ENCODE measurements at places on chromosomes 12 and 14.

DNA sequence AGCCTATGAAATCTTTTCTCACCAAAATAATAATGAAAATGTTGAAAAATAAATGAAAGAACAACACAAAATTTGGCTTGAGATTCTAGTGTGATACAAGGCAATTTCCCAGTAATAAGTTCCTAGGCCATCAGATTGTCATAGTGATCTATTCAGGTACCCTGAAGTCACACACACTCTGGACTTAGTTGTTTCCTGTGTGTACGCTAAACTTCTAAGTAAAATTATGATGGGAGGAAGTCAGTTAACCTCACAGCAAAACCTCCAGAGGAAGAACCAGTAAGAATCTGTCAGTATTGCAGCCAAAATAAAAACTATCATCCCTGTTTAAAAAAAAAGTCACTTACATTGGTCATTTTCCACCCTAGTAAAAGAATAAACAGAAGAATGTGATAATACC is 81.9 kb downstream of the DBX2 start:
- no peak for DNase-seq

GRCh38 chr12:89038831-89039512 is 313.3 kb downstream of the DUSP6 start:
- no peak for DNase-seq

DNA sequence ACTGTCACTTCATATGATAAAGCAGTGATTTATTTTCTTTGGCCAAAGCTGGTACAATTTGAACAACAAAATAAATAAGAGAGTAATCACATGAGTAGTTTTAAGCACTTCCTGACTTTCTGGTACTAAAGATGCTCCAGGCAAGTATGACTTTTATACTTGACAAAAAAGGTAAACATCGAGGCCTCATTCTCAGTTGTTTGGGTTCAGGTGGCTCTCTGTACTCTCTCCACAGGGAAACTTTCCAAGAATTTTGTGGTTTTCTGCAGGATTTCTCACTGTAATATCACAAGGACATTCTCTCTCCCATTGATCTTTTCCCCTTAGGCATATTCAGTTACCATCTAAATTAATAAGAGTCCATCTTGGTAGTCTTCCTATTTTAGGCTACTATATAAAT is 26.6 kb upstream of the KCNC2 start:
- no peak for DNase-seq

DNA sequence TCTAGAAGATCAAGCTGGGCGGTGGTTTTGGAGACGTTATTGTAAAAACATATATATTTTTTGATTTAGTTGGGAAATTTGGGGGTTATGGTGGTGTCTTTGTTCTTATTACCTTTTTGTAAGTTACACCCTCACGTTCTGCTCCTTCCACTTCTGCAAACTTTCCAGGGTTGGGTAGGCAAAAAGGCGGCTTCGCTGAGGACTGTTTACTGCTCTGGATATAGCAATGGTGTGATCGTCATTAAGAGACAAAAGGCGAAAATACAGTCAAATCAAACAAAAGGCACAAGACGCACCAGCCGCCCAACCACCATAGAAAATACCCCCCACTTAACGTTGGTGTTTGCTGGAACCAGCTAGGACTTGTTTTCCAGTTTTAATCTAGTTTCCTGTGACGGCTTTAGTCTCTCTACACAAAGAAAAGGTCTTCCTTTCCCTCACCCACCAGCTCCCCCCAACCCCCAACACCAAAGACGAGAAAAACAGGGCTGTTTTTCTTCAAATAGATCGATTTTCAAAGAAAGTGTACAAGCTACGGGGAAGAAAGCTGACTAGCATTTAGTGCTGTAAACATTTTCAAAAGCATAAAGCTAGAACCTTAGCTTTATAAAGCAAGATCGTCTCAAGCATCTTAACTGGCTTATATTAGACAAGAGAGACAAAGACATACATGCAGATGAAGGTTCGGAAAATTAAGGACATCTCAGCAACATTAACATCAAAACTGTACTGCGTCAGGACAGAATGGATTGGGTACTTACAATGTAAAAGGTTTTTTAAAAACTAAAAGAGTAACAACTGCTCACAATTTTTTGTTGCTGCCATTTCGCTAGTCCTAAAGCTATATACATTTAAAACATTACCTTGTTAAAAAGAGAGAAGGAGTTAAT is 2.0 kb upstream of the SETD1B start:
- DNase-seq, result no peak

- DNase-seq, result no peak
These were observed 81.5 kb downstream of the BHLHE41 start for GRCh38 chr12:26043135-26044006.

DNA sequence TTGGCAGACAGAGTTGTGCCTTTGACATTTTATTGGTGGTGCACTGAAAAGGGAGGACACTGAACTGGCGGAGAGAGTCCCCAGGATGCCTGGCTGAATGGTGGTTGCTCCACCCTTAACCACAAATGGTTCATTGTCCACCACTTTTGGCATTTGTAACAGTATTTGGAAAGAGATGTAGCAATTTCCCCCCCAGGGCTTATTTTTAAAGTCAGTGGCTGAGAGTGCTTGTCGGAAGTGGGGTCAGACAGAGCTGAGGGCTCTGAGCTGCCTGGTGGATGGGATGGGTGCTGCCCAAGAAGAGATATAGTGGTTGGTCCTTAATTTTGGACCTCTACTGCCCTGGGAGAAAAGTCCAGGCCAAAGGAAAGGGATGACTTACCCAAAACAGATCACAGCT is 31.5 kb upstream of the FGF6 start:
- DNase-seq, result no peak

- no peak for DNase-seq
These were observed 132.6 kb downstream of the NTS start for GRCh38 chr12:86006727-86007126.

GRCh38 chr14:99551034-99551922 is 52.7 kb downstream of the CCDC85C start:
- no peak for DNase-seq

- no peak for DNase-seq
These were observed 94.7 kb downstream of the GCH1 start for GRCh38 chr14:54807881-54808280.

DNA sequence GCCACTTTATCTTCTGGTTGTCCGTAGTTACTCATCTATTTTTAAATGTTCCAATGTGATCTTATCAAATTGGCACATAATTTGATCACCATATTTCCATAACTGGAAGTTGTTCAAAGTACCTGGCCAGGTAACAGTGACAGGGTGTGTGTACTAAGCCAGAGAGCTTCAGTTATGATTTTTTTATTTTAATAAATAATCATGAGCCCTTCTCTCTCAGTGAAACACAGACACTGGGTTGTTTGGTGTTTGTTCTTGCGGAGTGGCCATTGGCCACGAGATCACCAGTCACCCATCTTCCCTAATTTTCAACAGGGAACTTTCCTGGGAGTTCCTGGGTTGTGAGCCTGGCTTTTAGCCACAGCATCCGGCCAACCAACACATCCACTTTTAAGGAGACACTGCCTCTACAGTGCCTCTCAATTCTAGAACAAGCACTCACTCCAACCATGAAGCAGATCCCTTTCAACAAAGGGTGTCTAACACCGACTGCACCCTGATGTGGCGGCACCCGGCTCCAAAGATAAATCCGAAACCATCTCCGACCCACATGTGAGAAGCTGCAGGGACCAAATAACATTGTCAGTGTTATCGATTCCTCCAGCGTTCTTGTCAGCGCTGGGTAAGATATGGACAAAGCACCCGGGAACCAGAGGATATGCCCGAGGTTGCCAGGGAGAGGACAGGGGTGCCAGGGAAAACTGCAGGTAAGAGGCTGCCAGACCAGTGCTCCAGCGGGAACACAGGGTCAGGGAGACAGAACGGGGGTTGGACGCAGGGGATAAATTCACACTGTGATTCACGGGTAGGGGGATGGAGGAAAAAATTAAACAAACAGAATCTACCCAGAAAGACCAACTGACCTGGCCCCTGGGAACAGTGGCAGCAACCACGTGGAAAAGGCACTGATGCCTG is 49.9 kb downstream of the FOXN3 start:
- DNase-seq, result no peak

DNA sequence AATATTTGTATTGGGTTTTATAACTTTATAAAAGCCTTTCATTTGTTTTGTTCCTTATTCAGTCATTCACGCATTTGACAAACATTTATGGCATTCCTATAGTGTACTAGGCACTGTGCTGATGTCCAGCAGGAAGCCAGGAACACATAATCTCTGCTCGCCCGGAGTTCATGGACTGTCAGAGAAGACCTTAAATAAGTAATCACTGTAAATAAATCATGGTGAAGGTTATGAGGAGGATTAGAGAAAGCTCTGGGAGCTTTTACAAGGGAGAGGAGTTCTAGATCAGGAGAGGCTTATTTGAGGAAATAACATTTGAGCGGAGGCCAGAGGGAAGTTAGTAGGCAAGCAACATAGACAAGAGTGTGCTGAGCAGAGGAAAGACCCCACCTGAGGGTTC is 1.4 kb upstream of the RDH11 start:
- DNase-seq, result no peak

DNA sequence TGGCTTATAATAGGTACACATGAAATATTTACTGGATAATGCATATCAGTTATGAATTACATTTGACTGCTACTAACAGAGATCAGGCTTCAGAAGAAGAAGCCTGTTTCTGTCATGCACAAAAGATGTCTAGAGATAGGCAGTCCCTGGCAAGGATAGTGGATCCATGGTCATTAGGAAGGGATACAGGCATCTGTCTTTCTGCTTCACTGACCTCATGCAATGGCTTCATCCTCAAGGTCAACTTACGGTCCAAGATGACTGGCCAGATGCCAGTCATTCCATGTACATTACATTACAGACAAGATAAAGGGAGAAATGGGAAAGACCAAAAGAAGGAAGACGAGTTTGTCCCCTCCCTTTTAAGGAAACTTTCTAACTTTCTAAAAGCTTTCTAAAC is 94.0 kb downstream of the NUAK1 start:
- no peak for DNase-seq

DNA sequence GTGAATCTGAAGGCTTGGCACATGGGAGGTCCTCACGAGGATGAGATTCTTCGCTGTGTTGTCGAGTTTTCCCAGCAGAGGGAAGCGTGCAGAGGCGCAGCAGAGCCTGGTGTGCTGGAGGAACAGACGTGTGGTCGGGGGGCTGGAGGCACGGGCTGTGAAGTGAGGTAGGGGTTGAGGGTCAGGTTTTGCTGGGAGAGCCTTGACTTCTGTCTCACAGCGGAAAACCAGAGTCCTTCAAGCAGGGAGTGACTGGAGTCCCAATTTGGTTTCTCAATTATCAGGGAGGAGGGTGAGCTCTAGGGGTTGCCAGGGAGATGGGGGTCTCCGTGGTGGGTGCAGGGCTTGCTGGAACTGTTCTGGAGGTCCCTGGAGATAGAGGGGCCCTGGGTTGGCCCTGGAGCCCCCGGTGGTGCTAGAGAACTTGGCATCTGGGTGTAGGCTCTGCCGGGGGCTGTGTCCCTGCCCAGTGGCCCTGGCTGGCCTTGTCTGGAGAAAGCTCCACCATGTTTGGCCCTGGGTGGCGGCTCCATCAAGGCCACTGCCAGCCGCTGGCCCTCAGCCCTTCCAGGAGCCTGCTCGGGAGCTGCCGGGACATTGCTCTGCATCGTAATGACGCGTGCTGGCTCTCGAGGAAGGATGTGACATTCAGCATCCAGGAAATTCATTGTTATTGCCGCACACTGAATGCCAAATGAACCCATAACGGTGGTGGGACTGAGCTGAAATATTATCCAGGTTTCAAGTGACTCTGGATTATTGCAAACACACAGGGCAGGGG is 215.7 kb downstream of the KIF26A start:
- no peak for DNase-seq

- DNase-seq, result no peak
These were observed 132.0 kb upstream of the NOVA1 start for GRCh38 chr14:26729851-26730250.

- no peak for DNase-seq
These were observed 2.7 kb downstream of the MYO1A start for GRCh38 chr12:57046947-57047890.

DNA sequence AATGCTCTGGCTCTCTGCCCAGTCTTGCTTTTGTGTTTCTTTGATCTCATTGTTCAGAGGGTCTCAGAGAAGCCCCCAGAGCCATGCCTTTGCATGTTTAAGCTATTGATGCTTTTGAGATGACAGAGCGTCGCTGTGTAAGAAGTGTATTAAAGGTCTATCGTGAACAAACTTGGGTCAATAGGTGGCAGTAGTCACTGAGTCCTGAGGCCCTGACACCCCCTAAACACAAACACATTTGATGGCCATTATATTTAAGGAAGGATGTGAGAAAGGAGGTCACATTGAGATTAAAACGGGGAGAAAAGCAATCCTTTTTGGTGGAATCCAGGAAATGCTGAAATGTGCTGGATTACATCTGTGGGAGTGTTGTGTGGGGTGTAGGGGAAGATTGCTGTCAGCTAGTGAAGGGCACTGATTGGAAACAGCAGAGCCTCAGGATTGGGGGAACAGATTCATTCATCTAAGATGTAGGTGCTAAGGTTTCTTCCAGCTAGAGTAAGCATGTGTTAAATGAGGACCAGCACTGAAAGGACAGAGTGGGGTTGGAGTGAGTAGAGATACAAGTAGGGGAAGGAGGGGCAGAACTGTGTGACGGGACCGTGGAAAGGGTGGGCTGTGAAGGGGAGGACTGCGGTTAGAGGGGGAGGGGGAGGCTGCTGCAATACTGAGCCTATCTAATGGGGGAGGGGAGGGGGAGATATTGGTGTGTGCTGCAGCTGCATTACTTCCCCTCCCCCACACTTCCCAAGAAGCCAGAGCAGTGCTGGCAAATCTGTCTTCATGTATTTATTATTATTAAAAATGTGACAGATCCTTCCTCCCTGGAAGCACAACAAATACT is 12.7 kb downstream of the NGDN start:
- no peak for DNase-seq

GRCh38 chr12:3168223-3169221 is 91.3 kb downstream of the TSPAN9 start:
- no peak for DNase-seq

GRCh38 chr12:63013302-63013701 is 78.4 kb upstream of the PPM1H start:
- DNase-seq, result no peak

- DNase-seq, result no peak
These were observed 49.2 kb downstream of the TESPA1 start for GRCh38 chr12:54935235-54935951.

DNA sequence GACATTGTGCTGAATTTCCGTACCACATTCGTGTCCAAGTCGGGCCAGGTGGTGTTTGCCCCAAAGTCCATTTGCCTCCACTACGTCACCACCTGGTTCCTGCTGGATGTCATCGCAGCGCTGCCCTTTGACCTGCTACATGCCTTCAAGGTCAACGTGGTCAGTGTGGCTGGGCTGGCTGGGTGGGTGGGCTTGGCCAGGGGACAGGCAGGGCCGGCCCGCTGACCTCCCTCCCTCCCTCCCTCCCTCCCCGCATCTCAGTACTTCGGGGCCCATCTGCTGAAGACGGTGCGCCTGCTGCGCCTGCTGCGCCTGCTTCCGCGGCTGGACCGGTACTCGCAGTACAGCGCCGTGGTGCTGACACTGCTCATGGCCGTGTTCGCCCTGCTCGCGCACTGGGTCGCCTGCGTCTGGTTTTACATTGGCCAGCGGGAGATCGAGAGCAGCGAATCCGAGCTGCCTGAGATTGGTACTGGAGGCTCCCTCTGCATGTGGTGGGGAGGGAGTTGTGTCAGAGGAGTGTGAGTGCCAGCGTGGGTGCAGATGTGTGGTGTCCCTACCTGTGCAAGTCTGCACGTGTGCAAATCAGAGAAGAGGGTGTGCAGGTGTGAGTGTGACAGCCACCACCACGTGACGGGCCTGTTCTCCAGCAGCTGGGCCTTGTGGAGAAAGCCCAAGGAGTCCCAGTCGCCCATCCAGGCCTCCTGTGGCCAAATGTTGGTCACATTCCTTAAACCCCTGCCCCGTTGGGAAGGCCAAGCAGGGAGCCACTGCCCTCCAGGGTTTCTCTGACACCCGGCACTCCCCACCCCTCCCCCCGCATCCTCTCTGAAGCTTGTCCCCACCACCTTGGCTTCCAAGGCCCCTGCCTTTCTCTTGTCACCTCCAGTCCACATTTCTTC is 5.3 kb downstream of the KCNH3 start:
- no peak for DNase-seq

Data from esophagus squamous epithelium (tissue), 5 donors.